Activated CD4-positive, alpha-beta T cell treated with anti-CD3 and anti-CD28 coated beads, Interleukin-2, amount 50 U/mL, for 4 hours (primary cell): ENCODE measurements at places on chromosomes 11 and 22.

DNA sequence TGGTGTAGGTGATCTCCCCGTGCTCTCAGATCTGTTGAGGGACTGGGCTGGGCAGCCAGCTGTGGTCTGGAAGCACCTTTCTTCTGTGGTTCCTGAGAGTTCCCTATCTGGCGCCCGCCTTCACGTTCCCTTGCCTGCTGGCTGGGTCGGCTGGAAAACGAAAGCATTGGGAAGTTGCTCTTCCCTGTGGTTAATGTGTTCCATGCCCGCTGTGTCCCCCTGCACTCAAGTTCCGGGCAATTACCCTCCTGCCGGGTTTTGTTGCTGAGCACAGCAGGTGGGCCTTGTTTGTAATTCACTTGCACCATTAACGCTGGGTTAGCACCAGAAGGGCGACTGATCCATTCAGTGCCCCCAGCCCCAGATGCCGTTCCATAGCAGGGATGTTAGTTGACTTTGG, 134.1 kb downstream of the GRIK4 start:
- DNase-seq = no peak

DNA sequence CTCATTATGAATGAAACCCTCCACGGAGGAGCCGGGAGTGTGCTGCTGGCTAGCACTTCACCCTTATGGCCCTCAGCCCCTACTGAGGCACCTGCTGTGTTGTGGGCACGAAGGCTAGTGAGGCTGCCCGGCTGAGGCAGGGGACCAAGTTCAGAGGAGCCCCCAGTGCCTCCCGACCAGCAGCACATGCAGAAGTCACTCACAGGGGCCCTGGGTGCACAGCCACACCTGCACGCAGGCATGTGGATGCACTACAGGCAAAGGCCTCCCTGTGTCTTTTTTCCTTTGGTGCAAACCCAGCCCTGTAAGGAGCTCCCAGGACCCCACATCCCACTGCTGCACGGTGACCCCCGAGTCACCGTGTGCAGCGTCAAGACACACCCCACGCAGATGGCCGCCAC, 261.5 kb downstream of the BRD1 start:
- no peak for DNase-seq

GRCh38 chr11:15446929-15447328, 332.2 kb downstream of the INSC start:
- DNase-seq = no peak

DNA sequence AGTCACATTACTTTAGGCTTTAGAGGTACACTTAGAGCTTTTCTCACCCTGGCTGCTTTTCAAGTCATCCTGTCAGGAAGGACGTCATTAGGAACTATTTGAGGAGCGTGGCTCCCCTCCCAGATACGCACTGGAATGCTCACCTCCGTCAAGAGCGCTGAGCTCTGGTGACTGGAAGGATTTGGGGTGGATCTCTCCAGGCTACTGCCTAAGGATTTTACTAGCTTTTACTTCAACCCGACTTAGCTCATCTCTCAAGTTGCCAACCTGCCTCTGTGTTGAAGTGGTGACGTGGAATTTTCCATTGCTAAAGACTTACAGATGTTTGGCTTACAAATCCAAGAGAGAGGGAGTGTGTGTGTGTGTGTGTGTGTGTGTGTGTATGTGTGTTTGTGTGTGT, 355.3 kb upstream of the CCDC90B start:
- DNase-seq = no peak

- no peak for DNase-seq
Observed at GRCh38 chr11:130606178-130606577, 157.7 kb downstream of the ADAMTS15 start.
